ENCODE measurements at places on chromosomes 5 and 9. TPM values are rescaled to one million over a fixed set of nuclear protein-coding genes. Genes with fewer than 3 reads are reported as not detected.

DNA sequence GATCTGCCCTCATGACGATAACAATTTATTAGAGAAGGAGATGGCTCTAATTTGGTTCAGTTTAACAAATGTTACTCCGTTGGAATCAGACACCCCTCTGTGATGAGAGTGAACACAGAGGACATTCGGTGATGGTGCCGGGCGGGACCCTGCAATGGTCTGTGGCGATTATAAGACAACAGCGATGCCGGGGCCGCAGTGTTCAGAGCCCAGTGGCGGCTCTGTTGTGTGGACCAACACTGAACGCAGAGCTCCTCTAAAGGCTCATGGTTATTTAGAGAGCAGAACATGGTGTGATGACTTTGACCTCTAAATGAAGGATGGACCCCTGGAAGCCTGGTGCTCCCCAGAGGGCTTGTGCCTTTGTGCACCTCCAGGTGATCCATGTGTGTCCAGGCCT lies 21.2 kb downstream of the UBE2QL1 start:
- no peak for DNase-seq

DNA sequence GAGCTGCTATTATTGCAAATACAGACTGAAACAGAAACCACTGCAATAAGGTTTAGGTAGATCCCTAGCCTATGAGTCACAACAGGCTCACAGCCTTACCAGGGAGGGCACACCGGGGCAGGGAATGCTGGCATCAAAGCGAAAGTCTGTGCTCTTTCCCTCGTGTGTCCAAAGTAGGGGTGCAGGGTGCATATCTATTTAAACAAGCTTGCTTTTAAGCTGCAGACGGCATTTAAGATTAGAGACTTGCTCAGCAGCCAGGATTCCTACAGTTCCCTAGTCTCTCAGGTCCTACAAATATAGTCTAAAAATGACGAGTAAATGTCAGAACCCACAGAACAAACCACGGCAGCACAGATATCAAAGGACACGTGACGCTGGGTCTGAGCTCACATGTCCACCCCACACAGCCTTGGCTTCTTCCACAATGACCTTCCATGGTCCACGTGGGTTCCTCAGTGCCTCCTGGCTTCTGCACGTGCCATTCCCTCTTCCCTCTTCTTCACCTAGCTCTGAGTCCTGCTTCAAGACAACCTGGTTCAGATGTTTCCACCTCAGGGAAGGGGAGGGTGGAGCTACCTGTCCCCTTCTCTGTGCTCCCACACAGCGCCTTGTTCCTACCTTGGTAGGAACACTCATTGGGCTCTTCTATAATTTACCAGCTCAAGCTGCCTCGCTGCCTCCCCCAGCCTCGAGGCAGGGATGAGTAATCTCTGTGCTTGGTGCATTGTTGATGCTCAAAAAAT lies 193.2 kb downstream of the MAPKAP1 start:
- DNase-seq = no peak

ENC1 gene
- 125 TPM for total RNA-seq

DEPDC1B gene
- 14.7 TPM for total RNA-seq

CENPK gene
- 23.3 TPM for total RNA-seq

- DNase-seq = no peak
Observed at GRCh38 chr5:117417501-117417900, 842.9 kb upstream of the SEMA6A start.

SH2D3C gene
- 3.4 TPM for total RNA-seq

- DNase-seq = no peak
Observed at GRCh38 chr9:21828853-21829410, 26.5 kb downstream of the MTAP start.

GRCh38 chr5:4229414-4230292 lies 634.0 kb downstream of the IRX1 start:
- DNase-seq = no peak
